ENCODE measurements at places on chromosomes 4 and X.

- DNase-seq, result no peak
Observed at GRCh38 chr4:156545003-156545785, 426.4 kb downstream of the PDGFC start.

GRCh38 chr4:153204728-153205648 lies 745 bp downstream of the TRIM2 start:
- DNase-seq, result no peak

GRCh38 chr4:106585915-106586349 lies 217.4 kb upstream of the GIMD1 start:
- no peak for DNase-seq

- DNase-seq, result no peak
Observed at GRCh38 chr4:141090473-141090872, 42.8 kb downstream of the RNF150 start.

DNA sequence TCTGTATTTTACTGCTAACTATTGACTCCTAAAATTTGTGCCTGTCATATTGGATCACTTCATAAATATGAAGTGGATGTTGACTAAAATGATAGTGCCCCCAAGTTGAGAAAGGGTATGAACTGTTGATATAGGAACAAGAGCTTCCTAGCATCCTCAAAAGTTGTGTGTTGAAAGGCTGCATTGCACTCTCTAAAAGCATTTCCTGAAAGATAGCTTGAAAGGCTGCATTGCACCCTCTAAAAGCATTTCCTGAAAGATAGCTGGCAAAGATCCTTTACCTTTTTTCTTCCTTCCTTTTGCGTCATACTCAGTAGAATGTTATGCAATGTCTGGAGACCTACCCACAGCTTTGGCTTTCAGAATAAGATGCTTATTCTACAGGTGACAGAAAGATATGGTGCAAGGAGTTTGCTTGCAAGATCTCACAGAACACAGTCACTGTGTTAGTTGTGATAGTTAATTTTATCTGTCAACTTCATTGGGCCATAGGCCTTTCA lies 274.6 kb upstream of the GALNTL6 start:
- no peak for DNase-seq

DNA sequence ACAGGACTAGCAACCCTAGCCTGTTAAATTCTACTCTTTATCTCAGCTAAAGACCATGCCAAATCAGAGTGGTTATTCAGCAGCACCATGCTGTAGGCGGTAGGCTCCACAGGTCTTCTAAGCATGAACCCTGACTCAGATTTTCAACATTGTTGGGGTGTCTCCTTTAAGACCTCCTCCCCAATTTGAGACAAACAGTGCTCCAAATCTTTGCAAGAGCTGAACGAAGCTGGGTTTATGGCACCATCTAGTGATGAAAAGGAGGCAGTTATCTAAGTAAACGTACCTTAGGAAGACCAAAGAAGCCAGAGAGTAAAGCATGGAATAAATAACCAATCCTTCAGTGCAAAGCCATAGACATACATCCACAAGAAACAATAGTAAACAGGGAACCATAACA lies 334.5 kb upstream of the SLC7A11 start:
- DNase-seq, result no peak

Measured in stimulated activated CD8-positive, alpha-beta memory T cell treated with anti-CD3 and anti-CD28 coated beads, Interleukin-7, amount 100 ng/mL, for 1 hour (primary cell).